ENCODE measurements at places on chromosomes 2 and 18.
A peak's percentile ranks its signal among the peaks of the same experiment; 100 is the strongest.

- DNase-seq: no peak
Observed at GRCh38 chr2:12712881-12713280, 3.9 kb upstream of the TRIB2 start.

GRCh38 chr2:98084151-98084868, 2.7 kb upstream of the VWA3B start:
- no peak for DNase-seq

GRCh38 chr2:238449241-238449640, 22.5 kb downstream of the ASB1 start:
- DNase-seq: no peak

GRCh38 chr2:156192468-156192867, 140.1 kb downstream of the NR4A2 start:
- peak; percentile 21 for DNase-seq

DNA sequence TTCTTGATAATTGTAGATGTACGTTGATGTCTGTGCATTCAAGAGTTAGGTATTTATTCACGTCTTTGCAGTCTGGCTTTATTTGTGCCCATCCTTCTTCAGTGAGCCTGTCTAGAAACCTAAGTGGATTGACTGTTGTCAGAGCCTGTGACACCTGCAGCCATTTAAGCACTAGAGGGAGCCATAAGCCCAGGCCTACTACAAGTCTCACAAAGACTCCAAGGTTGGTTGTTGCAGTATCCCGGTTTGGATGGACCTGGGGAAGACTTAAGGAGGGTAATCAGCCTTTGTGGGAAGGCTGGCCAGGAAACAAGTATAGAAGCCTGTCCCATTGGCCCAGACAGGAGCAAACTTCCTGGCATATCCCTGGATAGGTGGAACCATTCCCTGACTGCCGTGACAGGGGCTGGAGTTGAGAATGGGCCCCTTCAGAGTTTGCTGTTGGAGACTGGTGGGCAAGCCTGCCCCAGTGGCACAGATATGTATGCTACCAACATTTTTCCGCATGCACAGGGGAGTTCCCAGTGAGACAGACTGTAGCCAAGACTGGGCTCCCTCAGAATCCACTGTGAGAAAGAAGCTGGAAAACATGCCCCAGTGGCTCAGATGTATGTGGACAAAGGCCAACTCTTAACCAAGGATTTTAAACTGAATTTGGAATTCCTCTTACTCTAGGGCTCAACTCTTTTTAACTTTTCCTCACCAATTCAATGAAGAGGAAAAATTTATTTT, 9.3 kb upstream of the LRRC30 start:
- DNase-seq: no peak

DNA sequence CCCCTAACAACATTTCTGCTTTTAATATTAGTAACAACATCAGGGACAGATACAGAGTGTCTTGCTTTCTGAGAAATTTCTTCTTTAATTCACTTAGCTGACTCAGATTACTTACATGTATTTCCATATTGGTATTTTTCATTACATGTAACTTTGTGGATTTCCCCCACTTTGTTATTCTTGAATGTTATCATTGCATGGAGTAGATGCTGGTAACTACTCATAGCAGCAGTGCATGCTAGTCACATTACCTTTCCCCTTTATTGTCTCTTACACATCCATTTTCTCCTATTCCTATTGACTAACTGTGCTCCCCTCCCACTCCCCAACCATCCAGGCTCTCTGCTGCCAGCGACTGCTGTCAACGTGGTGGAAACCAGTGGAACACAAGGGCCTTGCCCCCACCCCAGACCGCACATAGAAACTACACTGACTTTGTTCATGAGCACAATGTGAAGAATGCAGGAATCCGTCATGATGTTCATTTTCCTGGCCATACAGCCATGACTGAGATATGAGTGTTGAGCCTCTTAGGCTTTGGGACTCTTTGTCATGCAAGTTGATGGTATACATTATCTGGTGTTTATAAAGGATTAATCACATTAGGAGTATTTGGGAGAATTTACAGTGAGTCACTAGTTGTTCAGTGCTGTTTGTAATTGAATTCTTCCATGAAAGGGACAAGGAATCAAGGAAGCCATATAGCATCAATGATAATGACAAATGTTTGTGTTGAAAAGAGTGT, 91.0 kb downstream of the EPB41L5 start:
- no peak for DNase-seq

DNA sequence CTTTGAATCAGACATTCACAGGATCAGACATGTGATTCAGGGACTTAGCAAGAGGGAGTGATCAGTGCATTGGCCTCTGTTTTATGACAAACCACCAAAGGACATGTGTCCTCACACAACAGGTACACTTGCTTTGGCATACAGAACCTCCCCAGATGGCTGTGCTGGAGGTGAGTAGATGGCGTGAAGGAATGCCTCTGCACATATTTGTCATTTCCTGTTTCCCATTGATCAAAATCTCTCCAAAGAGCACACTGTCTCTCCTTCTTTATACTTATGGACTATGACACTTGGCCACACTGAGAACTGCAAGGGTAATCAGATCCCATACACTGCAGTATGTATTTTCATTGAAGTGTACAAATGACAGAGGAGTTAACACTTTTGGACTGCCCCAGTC, 927.6 kb downstream of the TSN start:
- DNase-seq: no peak

GRCh38 chr2:219675221-219675620, 47.8 kb downstream of the SLC4A3 start:
- no peak for DNase-seq

DNA sequence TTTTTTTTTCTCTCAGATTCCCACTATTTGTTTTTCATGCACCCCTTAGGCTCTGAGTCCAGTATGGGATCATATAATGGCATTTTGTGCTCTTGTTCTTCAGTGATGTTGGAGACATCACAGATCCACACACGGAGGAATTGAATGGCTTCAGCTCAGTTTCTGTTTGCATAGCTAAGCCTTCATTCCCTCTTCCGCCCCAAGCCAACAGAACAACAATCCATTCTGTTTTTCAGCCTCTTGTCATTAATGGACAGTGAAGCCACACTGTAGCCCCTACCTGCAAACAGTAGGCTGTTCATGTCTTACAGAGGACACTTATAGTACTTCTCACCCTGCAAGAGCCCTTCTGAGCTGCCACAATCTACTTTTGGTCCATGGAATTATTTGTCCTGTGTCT, 64.0 kb upstream of the ZSWIM2 start:
- no peak for DNase-seq

GRCh38 chr2:220077488-220077887, 450.1 kb downstream of the SLC4A3 start:
- no peak for DNase-seq

DNA sequence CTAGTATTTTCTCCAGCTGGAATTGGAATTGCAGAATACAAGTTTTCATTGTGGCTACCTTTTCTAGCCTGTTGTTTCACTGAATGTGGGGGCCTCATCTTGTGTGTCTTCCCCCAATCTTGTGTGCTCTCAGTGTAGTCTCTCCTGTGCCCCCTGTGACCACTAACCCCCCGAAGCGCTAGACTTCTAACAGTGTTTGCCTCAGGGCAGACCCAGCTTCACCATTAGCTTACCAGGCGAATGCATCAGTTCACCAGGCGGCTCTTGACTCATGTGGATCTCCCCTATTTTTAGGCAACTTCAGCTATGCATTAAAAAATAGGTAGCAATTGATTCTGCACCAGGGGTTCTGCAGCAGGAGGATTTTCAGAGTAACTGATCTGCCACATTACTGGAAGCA, 376.2 kb upstream of the MEIS1 start:
- DNase-seq: no peak

- peak; percentile 71 for DNase-seq
Observed at GRCh38 chr18:44729631-44730101, 49.0 kb downstream of the SETBP1 start.
